ENCODE measurements at places on chromosomes 7 and 10.

- DNase-seq = no peak
Measured at GRCh38 chr7:31418928-31419327, 78.4 kb upstream of the NEUROD6 start.

- DNase-seq = no peak
Measured at GRCh38 chr10:102302611-102303010, 57.3 kb downstream of the GBF1 start.

GRCh38 chr7:105131890-105132289 lies 117.9 kb downstream of the KMT2E start:
- DNase-seq = no peak

DNA sequence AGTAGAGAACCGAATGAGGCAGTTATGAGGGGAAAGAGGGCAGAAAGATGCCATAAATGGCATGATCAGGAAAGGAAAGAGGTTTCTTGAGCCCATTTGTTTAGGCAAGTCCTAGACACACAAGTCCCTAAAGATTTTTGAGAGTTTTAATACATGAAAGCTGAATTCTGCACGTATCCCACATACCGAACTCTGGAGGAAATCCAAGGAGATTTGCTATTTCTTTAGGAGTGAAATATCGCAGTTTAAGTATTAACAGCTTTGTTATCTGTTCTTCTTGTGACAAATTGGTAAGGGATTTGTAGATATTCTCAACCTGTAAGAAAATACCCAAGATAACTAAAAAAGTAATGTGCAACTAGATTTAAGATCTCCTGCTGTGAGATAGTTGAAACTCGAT lies 23.7 kb upstream of the CUBN start:
- no peak for DNase-seq

GRCh38 chr10:125114761-125115391 lies 45.5 kb downstream of the CTBP2 start:
- no peak for DNase-seq

GRCh38 chr7:109158246-109158645 lies 588.6 kb downstream of the DNAJB9 start:
- no peak for DNase-seq

DNA sequence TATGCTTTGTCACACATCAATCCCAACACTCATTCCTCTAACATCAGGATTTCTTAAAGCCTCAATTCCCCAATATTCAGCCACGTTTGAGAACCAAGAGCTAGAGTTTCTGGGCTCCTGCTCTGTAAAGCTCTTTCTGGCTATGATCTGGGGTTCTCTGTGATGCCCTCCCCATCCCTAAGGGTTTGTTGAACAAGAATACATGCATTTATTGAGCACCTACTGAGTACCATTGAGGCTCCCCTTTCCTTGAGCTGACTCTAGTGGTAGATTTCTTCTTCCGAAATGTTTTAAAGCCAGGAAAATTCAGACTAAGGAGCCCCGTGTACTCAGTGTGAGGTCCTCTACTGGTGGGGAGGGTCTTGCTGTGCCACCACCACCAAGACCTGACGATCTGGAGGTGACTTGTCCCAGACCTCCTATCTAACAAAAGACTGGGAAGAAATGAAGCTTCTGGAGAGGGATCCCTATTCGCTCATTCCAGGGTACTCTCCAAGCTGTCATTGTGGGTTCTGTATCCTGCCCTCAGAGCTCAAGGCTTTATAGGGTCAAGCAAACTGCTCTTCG lies 23.1 kb upstream of the SRGN start:
- DNase-seq = no peak

GRCh38 chr10:12868229-12868628 lies 133.3 kb downstream of the CCDC3 start:
- DNase-seq = no peak

DNA sequence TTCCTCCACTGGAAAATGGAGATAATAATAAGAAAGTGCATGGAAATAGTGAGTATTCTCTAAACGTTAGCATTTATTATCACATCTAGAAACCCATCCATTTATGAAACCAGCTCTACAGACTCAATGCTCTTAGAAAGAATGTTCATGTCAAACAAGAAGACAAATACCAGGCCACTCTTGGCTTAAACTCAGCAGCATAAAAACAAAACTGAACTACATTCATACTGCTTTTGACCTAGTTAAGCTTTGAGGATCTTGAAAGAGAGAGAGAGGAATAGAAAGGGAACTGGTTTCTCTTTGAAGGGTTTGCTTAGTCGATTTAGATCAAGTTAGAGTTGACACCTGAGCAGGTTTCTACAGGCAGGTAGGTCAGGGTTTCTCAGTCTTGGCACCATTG lies 332.9 kb upstream of the PRKCQ start:
- no peak for DNase-seq

GRCh38 chr10:61835946-61836887 lies 65.3 kb upstream of the ARID5B start:
- DNase-seq = no peak

- DNase-seq = no peak
Measured at GRCh38 chr7:2325162-2325561, 10.9 kb upstream of the SNX8 start.

DNA sequence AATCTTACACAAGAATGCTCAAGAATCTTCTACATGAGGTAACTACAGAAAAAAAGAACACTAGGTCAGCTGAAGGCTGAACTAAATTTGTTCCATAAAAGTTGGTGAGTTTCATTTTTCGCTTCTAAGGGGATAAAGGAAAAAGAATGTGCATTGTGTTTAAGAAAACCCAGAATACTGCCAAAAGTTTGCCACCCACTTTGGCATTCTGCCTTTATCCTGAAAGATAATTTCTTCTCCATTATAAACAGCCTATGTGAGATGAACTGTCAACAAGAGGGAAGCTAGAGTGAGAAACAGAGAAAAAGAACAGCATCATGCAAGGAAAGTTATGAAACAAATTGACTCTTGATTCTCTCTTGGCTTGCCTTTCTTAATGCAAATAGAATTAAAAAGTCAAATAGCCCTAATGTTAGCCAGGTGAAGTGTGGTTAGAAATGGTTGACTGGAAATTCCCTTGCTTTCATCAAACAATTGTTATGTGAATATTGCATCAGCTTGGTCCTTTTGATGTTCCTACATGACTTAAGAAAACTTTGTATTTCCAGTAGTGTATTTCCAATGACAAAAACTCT lies 25.8 kb downstream of the STEAP1 start:
- peak; percentile 21 for DNase-seq

DNA sequence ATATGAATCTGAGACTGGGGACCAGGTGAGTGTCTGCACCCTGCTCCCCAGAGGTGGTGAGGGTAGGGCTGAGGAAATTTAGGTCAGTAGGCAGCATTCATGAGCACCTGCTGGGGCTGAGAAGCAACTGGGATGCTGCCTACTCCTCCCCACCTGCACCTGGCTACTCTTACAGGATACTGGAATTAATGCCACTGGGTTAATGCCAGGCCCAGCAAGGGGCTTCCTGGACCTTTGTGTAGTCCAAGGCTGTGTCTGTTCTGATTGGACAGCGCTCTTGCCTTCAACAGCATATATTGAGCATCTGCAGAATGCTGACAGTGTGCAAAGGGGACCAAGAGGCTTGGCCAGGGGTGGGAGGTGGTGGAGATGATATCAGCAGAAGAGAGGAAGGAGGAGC lies 32.1 kb downstream of the ADCYAP1R1 start:
- DNase-seq = no peak

DNA sequence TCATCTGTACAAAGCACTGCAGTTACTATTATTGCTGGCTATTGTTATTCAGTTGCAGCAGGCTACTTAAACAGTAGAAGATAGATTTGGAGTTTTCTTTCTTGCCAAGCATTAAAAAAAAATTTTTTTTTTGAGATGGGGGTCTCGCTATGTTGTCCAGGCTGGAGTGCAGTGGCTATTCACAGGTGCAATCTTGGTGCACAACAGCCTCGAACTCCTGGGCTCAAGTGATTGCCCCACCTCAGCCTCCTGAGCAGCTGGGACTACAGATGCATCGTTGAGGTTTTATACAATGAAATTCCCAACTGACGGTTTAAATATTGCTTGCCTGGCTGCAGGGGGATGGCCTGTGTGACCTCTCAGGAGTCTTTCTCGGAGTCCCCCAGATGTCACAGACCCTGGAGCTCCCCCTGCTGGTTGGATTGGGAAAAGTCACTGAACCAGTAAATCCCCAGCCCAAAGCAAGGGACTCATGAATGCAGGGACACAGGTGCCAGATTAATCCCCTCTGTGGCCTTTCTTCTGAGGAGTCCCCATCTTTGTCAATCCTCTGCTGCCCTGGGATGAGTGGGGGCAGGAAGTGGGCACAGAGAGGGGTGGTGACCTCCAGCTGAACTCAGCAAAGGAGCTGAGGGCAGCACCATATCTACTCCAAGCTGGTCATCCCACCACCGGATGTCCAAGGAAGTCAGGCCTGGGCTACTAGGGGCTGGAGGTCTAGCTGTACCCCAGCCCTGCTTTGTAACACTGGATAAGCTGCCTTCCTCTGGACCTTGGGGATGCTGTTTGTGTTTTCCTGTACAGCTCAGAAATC lies 149.6 kb downstream of the C10orf105 start:
- no peak for DNase-seq

- DNase-seq = no peak
Measured at GRCh38 chr7:81419731-81420130, 350.1 kb downstream of the HGF start.

DNA sequence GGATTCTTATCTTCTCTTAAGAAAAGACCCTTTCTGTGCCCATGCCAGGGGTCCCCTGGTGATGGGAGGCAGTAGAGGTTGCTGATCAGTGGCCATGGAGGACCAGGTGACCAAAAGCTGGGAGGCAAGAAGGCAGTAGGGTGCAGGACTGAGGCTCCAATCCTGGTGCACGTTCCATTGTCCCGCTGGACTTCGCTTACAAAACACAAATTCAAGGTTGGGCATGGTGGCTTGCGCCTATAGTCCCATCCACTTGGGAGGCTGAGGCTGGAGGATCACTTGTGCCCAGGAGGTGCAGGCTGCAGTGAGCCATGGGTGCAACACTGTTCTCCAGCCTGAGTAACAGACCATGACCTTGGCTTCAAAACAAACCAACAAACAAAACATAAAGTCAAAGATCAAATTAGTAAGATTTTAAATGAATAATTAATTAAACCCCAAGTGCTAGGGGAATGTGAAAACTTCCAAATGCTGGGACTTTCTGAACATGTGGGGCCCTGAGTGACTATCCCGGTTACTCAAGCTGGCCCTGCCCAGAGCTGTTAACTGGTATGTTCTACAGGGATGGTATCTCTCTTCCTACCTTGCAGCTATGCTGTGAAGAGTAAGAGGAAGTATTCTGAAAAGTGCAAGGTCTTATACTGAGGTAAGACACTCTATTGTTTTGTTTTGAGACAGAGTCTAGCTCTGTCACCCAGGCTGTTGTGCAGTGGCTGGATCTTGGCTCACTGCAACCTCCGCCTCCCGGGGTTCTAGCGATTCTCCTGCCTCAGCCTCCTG lies 97.6 kb downstream of the LYZL2 start:
- DNase-seq = no peak

DNA sequence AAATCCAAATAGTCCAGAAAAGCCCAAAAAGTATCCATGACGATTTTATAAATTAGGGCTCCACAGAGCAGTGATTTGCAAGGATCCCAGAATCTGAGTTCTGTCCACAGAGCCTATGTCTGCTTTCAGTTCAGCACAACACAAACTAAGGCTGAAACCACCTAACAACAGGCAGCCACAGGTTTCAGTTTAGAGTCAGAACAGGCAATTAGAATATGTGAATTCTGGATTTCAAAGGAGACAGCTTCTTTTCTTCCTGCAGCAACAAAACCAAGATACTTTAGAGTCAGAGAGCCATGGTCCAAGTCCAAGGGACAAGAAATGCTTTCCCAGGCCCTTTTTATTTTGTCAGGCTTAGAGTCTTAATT lies 23.6 kb downstream of the IFIT3 start:
- DNase-seq = no peak

DNA sequence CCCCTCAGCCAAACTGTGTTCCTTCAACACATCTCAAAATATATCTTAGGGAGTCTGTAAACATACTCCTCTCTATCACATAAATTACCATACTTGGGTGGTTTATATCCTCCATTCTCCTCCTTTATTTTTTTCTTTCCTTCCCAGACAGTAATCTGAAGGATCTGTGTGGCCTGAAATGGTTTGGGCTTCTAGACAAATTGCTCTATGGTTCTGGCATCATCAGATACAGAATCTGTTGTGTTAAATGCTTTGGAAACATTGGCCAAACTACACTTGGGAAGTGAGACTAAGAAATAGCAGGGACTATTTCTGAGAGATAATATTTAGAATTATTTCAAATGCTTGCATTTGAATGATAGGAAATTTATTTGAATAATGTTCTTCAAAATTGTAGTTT lies 353.0 kb upstream of the KCND2 start:
- no peak for DNase-seq

DNA sequence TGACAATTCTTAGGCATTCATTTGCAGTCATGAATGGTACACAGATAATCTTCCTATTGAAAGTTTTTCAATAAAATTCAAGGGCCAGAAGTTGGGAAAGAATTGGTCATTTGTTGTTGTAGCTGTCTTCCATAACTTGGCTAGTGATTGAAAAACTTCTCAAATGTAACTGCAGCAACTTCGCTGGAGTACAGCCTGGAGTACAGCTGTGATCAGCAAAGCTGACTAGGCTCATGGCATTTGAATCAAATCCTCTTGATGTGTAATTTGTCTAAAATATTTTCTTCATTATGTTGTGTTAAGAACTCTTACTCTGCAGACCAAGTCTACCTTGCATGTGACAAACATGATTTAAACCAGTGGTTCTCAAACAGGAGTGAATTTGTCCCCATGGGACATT lies 226.5 kb upstream of the STEAP1 start:
- no peak for DNase-seq

DNA sequence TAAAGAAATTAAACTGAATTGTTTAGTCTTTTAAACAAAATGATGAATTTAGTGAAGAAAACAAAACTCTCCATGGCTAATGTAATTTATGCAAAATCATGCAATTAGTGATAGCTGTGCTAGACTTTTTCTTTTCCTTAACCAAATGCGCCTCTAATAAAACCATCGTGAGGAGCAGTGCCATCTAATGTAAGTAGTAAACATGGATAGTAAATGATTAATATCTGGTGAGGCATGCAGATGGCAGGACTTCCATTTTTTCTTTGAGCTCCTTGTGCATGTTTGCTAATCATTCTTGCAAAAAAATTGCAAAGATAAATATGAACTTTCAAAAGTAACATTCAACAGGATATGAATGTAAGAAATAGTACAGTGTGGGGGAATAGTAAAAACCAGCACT lies 2.3 kb downstream of the INSYN2A start:
- DNase-seq = no peak

DNA sequence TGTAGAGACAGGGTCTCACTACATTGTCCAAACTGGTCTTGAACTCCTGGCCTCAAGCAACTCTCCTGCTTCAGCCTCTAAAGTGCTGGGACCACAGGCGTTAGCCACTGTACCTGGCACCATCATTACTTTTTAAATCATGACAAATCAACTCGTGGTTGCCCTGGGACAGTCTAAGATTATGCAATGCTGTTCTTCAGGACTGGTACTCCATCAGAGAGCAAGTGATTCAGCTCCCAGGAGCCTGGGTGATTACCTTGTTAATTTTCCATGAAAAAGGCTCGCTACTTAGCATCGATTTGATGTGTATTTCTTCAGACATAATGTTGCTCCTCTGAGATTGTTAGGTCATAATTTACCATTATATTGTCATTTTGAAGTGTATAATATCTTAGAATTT lies 158.9 kb upstream of the STEAP4 start:
- DNase-seq = no peak

Measured in fibroblast of skin of left quadriceps (primary cell).